ENCODE measurements at places on chromosomes 6 and 20. TPM values are rescaled to one million over a fixed set of nuclear protein-coding genes. Genes with fewer than 3 reads are reported as not detected.

The CPXM1 gene
- 160 TPM for total RNA-seq

DNA sequence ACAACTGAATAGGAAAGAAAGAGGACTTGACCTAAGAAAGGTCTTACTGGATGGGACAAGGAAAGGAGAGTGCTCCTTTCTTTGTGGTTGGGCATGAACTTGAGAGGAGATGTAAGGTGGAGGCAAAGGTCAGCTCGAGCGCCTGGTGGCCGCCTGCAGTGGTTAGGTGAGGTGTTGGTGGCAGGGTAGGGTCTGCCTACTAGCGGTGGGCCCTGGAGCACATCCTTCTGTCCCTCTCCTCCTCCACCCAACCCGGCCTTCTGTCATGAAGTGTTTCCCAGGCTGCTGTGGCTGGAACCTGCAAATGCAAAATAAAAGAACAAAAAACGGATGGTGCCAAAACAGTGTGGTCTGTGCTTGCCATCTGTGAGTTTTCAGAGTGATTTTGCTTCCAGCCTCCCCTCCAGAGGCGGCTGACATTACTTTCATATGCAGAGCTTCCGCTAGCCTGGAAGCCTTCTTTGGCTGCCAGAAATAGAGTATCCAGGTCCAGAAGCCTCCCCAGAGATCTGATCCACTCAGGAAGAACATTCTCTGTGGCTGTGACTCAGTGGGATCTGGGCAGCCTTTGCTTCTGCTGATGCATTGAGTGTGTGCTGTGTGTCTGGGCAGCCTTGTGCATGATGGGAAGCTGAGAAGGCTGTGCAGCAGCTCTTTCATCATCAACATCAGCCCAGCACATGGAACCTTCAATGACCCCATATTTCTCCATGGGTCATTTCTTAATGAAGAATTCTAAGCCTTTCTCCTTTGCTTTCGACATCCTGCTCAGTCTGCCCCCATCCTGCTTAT is 79.8 kb upstream of the FAM184A start:
- no peak for DNase-seq

- no peak for DNase-seq
These were observed 9.3 kb upstream of the TRAF3IP2 start for GRCh38 chr6:111614833-111615582.

- DNase-seq = no peak
These were observed 22.4 kb downstream of the UQCC2 start for GRCh38 chr6:33689148-33689494.

DNA sequence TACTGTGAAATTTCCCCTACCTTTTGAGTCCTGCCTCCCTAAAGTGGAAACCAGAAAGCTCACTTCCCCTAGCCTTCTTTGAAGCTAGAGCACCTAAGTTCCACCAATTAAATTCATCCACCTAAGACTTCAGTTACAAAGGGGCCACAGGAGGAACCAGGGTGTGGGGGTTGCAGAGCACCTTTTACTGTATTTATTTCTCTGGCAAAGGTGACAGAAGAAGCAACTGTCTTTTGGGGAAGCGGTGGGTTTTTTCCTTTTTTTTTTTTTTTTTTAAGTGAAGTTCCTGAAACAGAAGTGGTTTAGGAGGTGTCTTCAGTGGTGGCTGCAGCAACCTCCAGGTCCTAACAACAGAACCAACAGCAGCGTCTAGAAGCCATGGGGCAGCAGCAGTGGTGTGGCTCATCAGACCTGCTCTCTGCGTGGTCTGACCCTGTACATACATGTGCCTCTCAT is 13.1 kb downstream of the PSMB9 start:
- no peak for DNase-seq

DNA sequence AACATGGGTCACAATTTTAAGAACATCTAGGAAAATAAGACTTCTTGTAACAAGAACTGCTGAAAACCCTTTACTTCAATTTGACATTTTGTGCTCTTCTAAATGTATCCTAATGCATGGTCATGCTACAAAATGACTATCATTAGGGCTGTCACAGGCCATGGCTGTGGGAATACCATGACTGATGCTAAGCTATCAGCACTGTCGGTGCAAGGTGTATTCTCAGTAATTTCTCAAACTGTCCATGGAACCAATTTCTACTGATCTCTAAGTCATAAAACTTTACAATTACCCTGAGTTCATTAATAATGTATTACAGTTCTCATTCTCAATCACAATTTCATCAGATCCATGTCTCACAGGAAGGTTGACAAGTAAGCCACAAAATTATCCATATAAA is 625.3 kb downstream of the EYS start:
- no peak for DNase-seq

DNA sequence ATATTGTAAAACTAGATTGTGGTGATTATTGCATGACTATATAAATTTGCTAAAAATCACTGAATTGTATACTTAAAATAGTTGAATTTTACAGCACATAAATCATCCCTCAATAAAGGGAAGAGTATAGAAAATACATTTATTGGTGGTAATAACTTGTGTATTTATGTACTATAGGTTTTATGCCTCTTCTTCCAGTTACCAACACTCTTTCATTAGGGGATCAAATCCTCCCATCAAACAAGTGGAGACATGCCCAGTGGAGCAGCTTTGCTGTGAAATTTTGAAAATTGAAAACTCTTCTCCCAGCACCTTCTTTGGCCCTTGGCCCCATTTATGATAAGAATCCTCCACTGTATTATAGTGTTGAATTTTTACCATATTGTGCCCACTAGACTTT is 10.1 kb upstream of the SSR1 start:
- DNase-seq = no peak

DNA sequence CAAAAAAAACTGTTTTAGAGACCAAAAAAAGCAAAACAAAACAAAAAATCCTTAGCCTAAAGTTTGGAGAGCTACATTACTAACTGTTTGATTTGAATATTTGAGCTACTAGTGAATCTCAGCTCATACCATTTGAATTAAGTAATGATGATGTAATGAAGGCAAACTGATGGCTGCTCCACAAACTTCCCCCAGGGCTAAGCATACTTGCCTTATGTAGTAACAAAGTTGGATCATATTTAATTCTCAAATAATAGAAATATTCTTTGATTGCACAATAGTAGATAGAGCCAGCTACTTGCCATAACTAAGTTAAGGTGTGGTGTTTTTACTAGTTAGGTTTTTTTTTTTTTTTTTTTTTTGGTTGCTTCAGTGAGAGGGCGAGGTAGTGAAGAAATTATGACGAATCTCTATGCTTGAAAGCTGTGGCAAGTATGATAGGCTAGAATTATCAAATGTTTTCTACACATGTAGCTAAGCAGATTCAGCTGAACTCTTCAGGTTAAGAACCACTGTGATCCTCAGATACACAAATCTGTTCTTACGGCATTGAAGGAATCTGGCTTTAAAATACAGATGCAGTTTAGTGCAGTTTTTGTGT is 2.9 kb downstream of the RAB32 start:
- DNase-seq = no peak

- no peak for DNase-seq
These were observed 213.8 kb upstream of the ZFP64 start for GRCh38 chr20:52405417-52405816.

DNA sequence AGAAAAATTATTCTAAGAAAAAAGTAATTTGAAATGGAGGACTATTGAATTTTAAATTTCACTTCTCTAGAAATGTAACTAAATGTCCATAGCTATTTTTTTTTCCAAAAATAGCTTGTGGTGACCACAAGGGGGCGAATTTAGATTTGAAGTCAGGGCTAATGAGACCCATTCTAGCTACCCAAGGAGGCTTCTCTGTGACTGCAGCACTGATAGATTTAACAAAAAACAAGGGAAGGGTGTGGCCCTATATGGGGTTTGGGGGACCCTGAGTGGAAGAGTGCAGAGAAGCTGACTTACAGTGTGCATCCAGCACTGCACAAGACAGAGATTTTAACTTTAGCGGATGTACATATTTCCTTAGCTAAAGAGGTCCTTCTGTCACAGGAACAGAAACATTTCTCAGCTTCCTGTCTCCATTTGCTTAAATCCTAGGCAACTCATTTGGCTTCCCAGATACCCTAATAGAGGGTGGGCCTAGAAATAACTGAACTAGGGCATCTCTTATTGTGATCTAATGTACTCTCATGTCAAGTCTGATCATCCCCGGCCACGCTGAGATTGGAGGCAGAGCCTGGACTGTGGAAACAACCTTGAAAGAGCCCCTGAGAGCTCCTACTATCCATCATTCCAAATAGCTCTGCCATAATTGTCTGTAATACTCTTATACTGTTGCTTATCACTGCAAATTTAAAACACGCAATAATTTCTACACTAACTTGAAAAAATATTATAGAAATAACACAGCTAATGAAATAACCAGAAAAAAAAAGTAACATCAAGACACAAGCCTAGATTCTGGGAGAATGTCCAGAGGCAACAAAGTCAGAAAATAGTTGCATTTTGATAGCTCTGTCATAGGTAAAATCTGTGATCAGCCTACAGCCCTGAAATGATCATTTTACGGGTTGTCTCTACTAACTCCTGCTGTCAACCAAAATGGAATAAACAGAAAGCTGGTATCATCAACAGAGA is 93.6 kb downstream of the SNAP91 start:
- no peak for DNase-seq

- no peak for DNase-seq
These were observed 5.6 kb downstream of the TNFAIP3 start for GRCh38 chr6:137872581-137873115.

GRCh38 chr20:10576411-10577090 is 97.2 kb downstream of the JAG1 start:
- DNase-seq = no peak

- DNase-seq = no peak
These were observed 53.8 kb downstream of the PHF3 start for GRCh38 chr6:63689421-63689820.
